ENCODE measurements at places on chromosomes 16 and 17.
A peak's percentile ranks its signal among the peaks of the same experiment; 100 is the strongest.

DNA sequence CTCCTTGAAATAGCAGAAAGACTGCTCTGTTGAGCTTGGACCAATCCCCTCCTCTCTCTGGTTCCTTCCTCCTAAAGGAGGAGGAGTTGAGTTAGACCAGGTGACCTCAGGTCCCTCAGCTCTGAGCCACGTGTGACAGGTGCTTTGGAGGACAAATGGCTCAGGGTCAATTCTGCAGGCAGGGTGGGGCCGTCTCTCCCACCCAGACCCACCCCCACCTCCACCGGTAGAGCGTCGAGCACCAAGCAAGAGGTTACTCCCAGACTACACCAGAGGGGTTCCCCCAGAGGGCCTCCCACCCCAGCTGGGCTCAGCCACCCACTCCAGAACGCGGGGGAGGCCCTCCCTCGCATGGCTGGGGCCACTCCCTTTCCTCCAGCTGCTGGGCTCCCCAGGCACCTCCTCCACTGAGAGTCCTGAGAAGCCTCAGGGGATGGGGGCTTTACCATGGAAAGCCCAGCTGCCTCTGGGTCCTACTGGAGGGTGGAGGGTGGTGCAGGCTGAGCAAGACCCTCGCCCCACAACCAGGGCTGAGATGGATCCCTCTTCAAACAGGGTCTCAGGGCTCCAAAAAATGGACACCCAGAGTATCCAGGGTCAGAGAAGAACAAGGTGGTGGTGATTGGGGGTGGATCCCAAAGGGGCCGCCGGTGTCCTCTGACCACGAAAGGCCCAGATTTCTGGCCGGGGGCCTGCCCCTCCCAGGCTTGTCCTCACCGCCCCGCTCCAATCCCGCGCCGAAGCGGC, 7.6 kb downstream of the MYO1C start:
- DNase-seq: no peak

- DNase-seq: no peak
Measured at GRCh38 chr17:38532451-38532850, 73.3 kb downstream of the SRCIN1 start.

- DNase-seq: no peak
Measured at GRCh38 chr16:66911801-66912200, 6.9 kb downstream of the CDH16 start.

- no peak for DNase-seq
Measured at GRCh38 chr17:47177261-47177660, 11.8 kb downstream of the CDC27 start.

GRCh38 chr16:67194260-67194659, 2.3 kb downstream of the E2F4 start:
- no peak for DNase-seq

DNA sequence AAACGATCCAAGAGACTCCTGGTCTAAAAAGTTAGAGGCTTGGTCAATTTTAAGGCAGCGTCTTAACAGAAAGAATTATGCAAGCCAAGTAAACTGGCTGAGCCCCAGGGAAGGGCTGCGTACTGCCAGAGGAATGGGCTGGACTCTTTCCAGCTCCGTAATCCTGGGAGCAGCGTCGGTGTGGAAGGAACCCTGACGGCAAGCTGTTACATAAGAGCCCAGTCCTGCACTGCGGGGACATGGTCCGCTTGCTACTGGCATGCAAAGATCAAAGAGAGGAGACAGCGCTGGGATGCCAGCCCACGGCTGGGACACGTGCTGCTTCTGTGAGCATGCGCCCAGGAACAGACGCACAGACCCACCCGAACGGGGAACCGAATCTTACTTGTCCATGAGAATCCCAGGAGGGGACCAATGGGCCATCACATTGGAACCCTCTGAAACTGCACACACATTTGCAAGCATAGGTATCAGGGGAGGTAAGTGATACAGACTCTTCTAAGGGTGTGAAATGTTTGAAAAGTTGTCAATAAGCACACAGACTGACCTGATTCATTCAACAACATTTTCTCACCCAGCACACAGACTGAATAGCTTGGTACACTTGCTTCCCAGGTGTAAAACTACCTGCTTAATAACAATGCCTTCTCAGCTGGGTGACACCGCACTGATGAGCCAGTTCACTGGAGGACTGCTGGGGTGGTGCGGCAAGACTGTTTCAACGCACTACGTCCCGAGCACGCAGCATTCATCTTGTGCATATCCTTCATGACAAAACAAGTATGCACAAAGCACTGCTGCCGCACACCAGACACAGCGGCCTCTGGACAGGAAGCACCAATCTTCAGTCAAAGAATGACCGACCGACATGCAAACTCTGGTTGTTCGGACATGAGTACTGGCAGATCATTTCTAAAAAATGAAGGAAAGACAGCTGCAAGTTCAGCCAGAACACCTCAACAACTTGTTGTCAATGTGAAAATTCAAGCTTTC, 94.9 kb downstream of the ANKRD11 start:
- no peak for DNase-seq

DNA sequence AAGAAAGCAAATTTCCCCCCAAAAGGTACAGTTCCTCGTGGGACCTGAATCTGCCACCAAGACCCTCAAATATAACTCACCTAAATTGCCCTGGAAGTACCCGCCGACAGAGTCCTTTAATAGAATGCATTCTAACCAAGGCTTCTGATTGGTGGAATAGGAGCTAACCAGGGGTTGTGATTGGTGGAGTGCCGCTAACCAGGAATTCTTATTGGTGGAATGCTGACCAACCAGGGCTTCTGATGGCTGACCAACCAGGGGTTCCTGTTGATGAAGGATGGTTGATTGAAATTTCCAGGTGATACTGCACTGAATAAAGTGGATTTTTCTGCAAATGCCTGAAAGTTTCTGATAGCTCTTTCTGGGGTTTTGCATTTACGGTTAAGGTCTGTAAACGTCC, 6.5 kb downstream of the TFAP4 start:
- DNase-seq: no peak

- DNase-seq: no peak
Measured at GRCh38 chr16:87897521-87898505, 28.5 kb upstream of the SLC7A5 start.

- no peak for DNase-seq
Measured at GRCh38 chr17:8163978-8164814, 1.4 kb upstream of the VAMP2 start.

GRCh38 chr17:15398291-15398690, 56.9 kb upstream of the TEKT3 start:
- no peak for DNase-seq

- no peak for DNase-seq
Measured at GRCh38 chr17:42431758-42432161, 8.7 kb upstream of the CAVIN1 start.

GRCh38 chr17:3697103-3697476, 1.1 kb upstream of the P2RX5 start:
- DNase-seq: no peak

DNA sequence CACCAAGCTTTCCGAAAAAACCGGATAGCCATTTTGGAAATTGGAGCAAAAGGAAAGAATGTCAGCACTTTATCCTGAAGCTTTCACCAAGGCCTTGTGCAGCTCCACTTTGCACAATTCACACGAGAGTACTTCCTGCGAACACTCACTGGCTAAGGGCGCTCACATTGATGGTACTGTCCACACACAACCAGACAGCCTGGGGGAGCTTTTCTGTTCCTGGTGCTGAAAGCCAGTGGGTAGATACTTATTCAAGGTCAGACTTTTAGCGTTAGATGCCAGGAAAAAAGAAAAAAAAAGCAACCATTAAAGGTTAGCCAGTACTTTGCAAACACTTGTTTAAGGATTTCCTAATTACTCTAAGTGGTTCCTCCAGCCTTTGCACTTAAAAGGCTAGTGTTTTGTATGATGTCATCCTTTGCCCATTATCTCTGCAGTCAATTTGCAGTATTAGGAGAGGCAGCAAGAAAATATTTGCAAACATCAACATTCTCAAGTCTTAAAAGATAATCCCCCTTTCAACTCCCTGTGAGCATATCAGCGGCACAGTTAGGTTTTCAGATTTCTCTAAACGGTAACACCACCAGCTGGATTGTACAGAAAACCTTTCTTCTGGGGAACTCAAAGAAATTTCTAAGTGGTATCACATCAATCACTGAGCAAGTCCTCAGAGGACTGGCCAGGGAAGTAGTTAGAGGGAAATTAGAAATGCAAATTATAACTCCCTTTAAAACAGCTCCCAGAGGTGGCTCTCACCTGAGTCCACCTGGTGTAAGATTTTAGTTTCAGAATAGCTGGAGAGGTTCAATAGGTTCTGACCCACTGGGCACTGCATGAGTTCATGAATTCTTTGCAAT, 243.4 kb upstream of the IRX5 start:
- no peak for DNase-seq

DNA sequence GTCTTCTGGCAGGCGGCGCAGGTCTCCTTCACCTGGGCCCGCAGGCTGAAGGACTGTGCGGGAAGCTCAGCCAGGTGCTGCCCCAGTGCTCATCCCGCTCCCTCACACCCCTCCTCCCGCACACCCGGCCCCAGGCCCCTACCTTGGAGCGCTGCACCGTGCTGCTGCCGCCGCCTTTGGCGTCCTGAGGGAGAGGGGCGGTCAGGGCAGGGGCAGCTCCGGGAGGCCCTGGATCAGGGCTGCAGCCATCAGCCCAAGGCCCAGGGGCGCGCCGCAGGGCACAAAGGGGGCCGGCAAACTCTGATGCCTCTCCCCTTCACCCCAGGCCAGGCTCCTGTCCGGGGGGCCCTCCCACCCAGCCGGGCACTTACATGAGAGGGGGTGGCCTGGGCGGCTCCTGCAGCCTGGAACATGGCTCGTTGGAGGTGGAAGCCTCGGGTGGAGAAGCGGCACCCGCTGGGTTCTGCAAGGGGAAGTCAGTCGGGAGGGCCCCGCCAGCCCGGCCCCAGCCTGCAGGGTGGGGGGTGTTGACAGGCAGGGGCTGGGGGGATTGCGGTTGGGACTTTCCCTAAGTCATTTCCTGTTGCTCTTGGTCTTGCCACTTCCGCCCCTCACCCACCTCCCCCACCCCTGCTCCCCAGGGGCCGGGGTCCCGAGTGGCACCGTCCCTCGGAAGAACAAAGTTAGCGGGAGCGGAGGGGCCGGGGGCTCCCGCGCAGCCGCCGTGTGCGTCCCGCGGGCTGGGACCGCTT, 863 bp downstream of the LIMD2 start:
- peak; percentile 76 for DNase-seq

DNA sequence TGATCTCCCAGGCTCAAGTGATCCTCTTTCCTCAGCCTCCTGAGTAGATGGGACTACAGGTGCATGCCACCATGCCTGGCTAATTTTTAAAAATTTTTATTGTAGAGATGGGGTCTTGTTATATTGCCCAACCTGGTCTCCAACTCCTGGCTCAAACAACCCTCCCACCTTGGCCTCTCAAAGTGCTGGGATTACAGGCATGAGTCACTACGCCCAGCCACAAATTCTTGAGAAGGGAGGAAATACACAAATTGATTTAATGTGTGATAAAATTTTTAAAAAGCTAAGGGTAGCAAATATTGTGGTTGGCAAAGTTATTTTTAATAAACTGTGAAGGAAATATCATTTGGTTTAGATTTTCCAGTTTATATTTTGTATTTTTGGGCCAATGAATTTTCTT, 9.6 kb downstream of the ITGAD start:
- no peak for DNase-seq

- DNase-seq: no peak
Measured at GRCh38 chr17:14209215-14209614, 27.4 kb downstream of the CDRT15 start.

GRCh38 chr17:59827721-59828477, 64.8 kb downstream of the TUBD1 start:
- DNase-seq: no peak

GRCh38 chr16:10660950-10661635, 33.6 kb downstream of the TEKT5 start:
- DNase-seq: no peak

GRCh38 chr17:36611345-36612072, 10.1 kb downstream of the MRM1 start:
- DNase-seq: no peak

DNA sequence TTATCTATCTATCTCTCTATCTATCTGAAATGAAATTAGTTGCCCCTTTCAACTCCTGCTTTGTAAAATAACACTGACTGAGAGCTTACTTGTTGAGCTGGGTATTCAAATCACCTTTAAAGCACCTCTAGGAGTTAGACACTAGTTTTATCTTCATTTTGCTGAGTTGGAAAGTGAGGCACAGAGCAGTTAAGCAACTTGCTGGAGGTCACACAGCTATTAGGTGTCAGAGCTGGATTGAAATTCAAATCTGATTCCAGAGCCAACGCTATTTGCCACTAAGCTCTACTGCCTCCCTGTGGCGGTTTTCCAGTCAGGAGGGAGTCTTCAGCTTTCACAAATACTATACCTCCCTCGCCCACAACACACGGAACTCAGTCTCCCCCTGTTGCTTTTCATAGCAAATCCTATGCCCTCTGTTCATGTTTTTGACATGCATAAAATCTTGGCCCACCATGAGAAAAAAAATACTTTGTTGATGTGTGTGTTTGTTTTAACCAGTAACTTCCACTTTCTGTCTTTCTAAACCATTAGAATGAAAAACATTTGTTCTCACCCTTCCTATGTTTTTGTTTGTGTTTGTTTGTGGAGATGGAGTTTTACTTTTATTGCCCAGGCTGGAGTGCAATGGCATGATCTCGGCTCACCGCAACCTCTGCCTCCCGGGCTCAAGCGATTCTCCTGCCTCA, 74.8 kb upstream of the SMURF2 start:
- no peak for DNase-seq

- DNase-seq: no peak
Measured at GRCh38 chr17:81333616-81334368, 38.7 kb upstream of the SLC38A10 start.

- no peak for DNase-seq
Measured at GRCh38 chr17:17510456-17511292, 14.5 kb upstream of the RASD1 start.

- DNase-seq: no peak
Measured at GRCh38 chr16:8686031-8686621, 11.7 kb downstream of the ABAT start.

DNA sequence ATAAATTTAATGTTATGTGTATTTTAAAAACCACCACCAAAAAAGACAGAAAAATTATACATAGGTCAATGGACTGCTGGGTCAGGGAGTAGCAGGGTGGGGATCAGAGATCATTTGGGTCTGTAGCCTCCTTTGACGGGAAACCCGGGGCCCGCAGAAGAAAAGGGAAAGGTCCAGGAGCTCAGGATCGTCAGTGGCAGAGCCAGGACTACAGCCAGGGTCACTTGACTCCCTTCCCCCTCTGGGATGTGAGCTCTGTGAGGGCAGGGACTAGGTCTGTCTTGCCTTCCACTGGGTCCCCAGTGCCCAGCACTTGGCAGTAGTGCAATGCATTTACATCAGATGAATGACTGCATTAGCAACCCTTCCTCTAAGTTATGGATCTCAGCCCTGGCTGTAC, 62.1 kb downstream of the TOM1L2 start:
- DNase-seq: no peak

DNA sequence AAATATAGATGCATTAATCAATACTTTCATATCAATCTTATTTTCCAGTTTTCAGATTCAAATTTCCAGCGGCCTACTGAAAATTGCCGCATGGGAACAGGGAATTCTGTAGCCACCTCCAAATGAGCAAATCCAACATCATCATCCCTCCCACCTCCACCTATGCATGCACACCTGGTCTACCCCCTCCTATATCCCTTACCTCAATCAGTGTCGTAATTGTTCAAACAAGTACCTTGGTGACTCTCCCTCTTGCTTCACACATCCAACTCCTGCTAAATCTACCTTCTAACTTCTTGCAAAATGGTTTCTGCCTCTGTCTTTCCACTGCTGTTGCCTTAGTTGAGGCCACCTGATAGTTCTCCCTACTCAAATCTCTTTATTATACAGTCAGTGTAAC, 160.1 kb downstream of the SOX9 start:
- no peak for DNase-seq

GRCh38 chr17:31918701-31919128, 17.2 kb upstream of the UTP6 start:
- DNase-seq: no peak
